Fibroblast of skin of right quadriceps (primary cell): ENCODE measurements at places on chromosomes 5 and 9.
A peak's percentile ranks its signal among the peaks of the same experiment; 100 is the strongest.

GRCh38 chr5:44774279-44774880 is 34.4 kb upstream of the MRPS30 start:
- peak; percentile 51 for DNase-seq

DNA sequence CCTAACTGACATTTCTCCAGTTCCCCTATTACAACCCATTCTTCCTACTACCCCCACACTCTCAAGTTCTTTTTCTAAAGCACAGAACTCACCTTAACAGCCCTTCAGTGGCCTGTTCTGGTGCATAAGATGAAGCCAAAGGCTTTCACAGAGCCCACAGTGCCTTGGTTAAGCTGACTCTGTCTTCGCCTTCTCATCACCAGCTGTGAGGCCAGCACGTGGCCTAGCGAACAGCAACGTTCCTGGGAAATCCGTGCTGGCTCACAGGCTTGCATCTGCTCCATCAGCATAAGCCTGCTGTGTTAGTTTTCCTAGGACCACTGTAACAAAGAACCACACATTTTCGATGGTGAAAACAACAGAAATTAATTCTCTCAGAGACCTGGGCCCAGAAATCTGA is 67.9 kb upstream of the LPAR1 start:
- DNase-seq, result no peak

GRCh38 chr5:26666371-26666770 is 372.0 kb downstream of the CDH9 start:
- DNase-seq, result no peak

- no peak for DNase-seq
Measured at GRCh38 chr9:134390947-134391318, 64.7 kb downstream of the RXRA start.

- no peak for DNase-seq
Measured at GRCh38 chr5:116778032-116778431, 203.4 kb upstream of the SEMA6A start.

DNA sequence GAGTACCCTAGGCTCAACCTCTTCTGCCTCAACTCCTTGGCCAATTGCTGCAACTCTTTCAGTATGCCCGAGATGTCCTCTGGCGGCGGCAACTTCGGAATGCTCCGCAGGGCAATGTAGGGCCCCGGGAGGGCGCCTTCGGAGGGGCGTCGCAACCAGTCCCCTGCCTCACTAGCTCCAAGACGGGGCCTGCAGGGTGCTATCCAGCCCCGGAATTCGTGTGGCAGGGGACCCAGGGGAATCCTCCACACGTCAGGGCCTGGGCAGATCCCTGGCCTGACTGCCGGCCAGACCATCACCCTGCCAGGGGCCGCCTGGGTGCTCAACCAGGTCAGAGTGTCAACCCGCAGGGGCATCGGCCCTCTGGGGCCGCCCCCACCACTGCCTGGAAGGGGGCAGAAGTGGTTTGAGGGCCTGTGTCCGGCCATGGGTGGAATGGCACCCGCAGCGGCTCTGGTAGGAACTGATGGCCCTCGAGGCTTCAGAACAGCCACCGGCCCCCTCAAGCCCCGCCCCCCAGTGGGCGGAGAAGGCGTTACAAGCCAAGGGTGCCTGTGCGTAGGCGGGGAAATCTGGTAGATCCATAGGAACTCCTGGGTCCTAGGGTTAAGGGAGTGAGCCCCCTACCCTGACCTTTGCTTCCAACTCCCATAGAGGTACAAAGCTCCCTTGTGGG is at the start of gene POU5F2:
TSS of gene POU5F2 (minus strand) at position 465 of the 676 bp plus-strand sequence. CDS start at position 428, 37 bp downstream.
- DNase-seq, result no peak

DNA sequence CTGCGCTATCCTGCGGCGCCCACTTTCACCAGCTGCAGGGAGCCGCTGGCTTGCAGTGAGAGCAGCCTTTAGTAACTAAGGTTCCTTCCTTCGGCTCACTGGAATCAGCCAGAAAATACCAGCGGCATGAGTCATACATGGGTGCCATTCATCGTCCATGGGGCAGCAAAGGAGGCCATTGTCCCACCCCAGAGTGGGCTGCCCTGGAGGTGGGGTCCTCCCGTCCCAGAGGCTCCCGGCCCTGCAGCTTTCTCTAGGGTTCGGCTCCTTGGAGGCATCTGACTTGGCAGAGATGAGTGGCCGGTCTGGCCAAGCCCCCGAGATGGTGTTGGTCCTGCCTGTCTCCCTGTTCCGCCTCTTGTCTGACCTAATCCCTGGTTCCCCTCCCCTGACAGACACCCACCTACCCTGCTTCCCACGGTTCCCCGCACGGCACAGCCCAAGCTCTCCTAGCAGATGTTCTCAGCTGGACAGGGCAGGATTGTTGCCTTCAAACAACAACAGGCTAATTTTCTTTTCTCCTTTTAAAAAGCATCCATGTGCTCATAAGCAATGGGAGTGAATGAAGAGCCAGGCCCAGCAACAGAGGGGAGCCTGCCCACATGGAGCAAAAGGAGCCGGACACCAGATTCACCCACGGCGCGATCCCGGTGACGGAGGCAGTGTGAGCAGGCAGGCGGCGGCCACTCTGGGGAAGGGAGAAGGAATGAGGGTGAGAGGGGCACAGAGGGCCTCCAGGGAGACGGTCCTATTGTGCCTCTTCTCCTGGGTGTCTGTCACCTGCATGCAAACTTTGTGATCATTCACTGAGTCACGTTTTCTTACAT is 97.0 kb upstream of the COL5A1 start:
- peak; percentile 81 for DNase-seq

DNA sequence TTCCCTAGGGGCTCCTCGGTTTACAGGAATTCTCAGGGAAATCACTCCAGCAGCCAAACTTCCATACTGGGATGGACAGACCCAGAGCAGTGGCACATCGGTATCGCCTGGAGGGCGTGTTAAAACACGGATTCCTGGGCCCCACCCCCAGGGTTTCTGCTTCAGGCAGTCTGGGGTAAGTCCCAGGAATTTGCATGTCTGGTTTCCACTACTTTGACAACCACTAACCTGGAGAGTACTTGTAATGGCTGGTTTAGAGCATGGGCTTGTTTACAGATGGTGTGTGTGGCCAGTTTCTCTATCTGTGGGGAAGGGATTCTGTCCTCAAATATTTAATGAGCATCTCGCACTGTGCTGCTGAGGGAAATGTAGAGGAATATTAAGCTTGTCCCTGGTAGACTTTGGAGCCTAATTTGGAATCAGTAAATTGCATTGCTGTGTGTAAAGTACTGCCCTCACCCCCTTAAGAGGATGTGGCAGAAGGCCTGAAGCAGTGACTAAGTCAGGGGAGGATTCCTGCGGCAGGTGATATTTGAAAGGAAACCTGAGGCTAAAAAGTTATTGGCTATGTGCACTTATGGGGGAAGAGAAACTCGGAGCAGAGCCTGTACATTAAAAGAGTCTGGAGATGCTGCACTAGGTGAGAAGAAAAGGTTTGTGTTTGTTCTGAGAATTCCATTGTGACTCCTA is 18.6 kb upstream of the TJP2 start:
- DNase-seq, result no peak

DNA sequence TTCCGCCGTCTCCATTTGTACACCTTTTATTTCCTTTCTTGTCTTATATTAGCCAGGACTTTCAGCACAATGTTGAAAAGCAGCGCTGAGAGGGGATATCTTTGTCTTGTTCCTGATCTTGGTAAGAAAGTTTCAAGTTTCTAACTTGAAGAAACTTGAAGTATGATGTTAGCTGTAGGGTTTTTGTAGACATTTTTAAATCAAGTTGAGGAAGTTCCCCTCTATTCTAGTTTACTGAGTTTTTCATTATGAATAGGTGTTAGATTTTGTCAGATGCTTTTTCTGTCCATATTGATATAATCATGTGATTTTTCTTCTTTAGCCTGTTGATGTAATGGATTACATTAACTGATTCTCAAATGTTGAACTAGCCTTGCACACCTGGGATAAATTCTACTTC is 425.7 kb downstream of the PIK3R1 start:
- no peak for DNase-seq

GRCh38 chr5:61289669-61290306 is 42.3 kb upstream of the ZSWIM6 start:
- DNase-seq, result no peak

DNA sequence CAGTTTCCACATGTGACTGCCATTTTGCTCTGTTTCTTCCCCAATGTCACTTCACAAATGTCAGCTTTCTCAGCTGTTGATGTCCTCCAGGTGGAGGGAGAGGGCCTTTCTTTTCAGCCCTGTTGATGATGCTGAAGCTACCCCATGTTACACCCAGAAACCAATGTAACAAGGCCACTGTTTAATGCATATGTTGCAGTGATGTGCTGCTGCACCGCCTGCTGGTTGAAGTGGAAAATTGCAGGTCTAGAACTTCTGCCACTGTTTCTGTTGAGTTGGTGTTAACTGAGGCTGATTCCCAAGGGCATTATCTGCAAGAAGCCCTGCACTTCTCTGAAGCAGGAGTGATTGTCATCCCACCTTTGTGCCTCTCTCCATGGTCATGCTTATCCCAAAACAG is 428.4 kb downstream of the KDM4C start:
- peak; percentile 15 for DNase-seq

DNA sequence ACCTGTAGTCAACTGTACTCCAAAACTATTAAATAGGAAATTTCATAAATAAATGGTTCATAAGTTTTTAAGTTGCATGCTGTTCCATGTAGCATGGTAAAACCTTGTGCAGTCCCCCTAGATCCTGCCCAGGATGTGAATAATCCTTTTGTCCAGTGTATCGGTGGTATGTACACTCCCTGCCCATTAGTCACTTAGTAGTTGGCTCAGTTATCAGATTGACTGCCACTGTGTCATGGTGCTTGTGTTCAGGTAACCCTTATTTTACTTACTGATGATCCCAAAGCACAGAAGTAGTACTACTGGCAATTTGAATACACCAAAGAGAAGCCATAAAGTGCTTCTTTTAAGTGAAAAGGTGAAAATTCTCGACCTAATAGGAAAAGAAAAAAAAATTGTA is 134.2 kb downstream of the RNF180 start:
- no peak for DNase-seq

DNA sequence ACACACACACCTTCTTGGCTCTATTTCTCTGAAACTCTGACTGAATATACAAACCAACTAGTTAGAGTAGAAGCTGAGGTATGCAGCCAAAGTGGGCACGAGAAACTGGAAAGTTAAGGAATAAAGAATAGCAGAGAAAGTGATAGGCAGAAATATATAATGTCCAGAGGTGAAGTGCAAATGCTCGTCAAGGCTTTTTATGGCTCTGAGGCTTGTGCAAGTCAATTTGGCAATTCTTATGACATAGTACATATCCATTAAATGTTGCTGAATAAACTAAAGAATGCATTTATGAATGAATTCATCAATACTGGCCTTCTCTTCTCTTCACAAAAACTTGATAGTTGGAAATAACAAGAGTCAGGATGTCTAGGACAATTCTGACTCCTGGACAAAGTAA is 490.1 kb upstream of the DMAC1 start:
- DNase-seq, result no peak

- DNase-seq, result no peak
Measured at GRCh38 chr5:108341866-108342265, 40.0 kb downstream of the FBXL17 start.

GRCh38 chr5:61417851-61418250 is 85.8 kb downstream of the ZSWIM6 start:
- DNase-seq, result no peak

DNA sequence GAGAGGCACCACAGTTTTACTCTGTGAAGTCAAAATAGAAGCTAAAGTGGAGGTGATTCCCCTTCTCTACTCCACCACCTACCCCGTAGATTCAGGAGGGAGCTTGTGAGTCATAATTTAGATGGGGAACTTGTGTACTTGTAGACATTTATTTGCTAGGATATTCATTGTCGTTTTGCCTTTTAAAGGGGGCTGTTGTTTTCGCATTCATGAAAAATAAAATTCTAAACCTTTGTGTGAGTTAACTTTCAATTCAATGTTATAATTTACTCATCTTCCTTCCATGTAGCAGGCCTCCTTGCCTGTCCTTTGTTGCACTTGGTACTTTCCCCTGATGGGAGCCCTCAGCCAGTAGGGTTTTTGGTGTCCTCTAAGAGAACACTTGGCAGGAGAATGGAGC is 22.0 kb downstream of the SECISBP2 start:
- no peak for DNase-seq

- peak; percentile 89 for DNase-seq
Measured at GRCh38 chr5:151718646-151719045, 31.9 kb upstream of the SPARC start.

- peak; percentile 51 for DNase-seq
Measured at GRCh38 chr5:137073189-137073588, 425.9 kb downstream of the SPOCK1 start.

- DNase-seq, result no peak
Measured at GRCh38 chr5:154331232-154331631, 114.6 kb upstream of the SAP30L start.

- DNase-seq, result no peak
Measured at GRCh38 chr9:135307300-135307699, 172.3 kb upstream of the PPP1R26 start.
